ENCODE measurements at places on chromosomes 7 and 10.

DNA sequence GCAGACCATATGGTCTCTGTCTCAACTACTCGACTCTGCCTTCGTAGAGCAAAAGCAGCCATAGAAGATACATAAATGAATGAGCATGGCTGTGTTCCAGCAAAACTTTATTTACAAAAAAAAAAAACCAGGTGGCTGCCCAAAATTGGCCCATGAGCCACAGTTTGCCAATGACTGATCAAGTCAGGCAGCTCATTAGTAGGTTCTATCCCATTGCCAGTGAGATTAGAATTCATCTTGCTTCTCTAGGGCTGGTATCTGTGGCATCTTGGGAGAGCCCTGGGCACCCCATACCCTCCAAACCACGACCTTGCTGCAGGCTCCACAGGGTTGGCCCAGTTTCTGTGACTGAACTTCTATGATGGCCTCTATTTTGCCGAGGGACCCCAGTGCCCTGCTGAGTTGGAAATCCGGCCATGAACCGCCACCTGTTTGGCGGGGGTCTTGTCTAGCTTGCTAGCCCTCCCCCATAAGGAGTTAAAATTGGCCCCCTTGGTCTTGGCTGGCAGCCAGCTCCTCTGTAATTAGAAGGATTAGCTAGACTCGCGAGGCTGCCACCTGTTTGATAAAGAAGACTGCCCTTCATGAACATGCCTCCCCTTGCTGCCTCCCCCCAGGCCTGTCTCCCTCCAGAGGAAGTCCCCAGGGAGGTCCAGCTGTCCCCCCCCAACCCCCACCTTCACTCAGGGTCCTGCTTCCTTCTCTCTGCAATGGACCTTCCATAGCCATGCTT, 83.9 kb downstream of the CHN2 start:
- DNase-seq, result no peak

DNA sequence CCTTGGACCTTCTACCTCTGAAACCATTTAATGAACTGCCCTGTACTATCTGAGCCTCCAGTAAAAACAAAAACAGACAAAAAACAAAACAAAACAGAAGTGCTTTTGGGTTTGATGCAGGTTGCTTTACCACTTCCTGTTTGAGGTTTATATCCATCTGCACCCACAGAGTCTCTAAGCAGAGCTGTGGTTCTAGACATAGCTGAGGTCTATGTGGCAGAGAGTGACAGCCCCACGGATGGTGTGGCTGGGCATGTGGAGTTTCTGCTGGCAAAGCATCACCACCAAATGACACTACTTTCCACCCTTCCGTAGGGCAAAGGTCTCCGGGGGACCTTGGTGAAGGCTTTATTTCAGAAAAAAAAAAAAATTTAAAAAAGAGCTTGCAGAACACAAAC, 754.2 kb downstream of the GRID1 start:
- peak; percentile 84 for DNase-seq

GRCh38 chr10:27134371-27134770, 19.8 kb downstream of the YME1L1 start:
- DNase-seq, result no peak

- DNase-seq, result no peak
Observed at GRCh38 chr7:79553811-79554555, 100.5 kb upstream of the MAGI2 start.

DNA sequence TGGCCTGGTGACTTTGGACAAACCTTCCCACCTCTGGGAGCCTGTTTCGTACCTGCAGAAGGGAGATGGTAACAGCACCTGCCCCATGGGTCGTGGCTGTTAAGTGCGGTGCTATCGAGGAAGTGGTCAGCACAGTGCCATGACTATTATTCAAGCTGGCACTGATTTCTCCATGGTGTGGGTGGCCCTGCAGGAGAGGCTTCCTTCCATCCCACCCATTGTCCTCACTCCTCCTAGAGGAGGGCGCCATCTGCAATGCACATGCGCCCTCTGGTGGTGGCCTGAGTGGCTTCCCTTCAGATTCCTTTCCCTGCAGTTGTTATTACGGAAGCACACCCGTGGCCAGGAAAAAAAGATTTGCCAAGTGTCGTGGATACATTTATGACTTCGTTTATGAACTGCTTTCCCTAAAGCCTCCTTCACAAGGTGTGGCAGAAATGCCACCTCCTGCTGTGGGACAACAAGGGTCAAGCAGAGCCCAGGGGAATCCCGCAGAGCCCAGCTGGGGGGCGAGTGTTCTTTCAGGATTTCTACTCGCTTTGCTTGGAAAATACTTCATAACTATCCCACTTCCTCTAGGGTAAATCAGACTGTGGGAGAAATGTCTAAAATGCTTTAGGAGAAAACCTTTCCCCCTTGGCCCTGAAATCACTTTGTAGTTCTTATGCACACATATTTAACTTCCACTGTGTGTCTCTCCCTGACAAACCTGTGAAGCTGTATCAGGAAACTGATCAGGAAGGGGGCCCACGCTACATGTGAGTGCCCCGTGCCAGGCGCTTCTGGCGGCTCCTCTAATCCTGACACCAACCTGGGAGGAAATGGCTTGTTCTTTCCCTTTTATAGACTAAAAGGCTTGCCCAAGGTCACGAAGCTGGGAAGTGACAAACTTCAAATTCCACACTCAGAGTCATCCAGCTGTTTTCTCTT, 98.0 kb upstream of the ANLN start:
- DNase-seq, result peak; percentile 72

GRCh38 chr7:123548406-123548805, 9.2 kb downstream of the NDUFA5 start:
- DNase-seq, result no peak

DNA sequence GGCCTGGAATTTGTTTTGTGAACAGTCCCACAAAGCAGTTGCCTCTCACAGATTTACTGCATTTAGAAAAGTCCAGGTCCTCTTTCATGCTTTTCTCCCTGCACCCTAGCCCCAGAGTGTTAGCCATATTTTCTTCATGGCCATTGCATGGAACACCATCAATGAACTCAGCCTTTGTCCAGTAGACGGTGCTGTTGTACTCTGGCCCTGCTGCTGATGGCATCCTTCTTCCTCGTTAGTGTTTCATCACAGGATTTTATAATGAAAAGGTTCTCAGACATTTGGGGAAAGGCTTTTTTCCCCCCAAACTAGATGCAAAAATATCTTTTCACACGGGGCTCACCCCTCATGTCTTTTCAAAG, 93.0 kb upstream of the SLC25A13 start:
- no peak for DNase-seq

- DNase-seq, result no peak
Observed at GRCh38 chr7:16960337-16960965, 78.7 kb upstream of the AGR3 start.

GRCh38 chr7:6162331-6162620, 110.1 kb downstream of the CYTH3 start:
- DNase-seq, result no peak

DNA sequence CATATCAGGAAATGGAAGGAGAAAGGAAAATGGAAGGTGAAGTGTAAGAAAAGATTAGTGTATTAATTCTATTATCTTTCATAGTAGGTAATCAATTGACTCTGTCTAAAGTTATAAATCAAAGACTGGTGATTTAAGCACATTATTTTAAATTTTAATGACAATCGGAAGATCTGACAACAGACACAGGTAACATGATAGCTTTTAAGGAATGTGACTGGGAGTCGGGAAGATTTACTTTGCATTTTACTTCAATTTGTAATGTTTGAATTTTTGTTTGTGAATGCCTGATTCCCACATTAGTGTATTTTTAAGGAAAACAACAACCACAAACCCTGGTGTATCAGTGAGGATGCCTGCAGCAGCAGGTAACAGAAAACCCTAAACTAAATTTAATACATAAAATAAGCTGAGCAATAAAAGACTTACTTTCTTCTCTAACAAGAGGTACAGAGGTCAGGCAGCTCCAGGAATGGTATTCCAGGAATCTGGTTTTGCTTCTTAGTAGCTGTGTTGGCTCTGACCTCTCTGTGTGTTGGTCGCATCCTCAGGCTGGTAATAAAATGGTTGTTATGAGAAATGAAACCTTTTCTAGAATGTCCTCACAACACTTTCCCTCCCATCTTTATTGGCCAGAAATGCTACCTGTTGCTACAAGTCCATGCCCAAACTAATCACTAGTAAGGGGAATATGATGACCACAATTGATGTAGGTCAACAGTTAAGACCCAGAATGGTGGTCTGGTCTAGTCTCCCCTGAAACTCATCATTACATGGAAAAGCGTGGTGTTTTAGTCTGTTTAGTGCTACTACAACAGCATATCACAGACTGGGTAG, 12.2 kb downstream of the DNAJB9 start:
- no peak for DNase-seq

DNA sequence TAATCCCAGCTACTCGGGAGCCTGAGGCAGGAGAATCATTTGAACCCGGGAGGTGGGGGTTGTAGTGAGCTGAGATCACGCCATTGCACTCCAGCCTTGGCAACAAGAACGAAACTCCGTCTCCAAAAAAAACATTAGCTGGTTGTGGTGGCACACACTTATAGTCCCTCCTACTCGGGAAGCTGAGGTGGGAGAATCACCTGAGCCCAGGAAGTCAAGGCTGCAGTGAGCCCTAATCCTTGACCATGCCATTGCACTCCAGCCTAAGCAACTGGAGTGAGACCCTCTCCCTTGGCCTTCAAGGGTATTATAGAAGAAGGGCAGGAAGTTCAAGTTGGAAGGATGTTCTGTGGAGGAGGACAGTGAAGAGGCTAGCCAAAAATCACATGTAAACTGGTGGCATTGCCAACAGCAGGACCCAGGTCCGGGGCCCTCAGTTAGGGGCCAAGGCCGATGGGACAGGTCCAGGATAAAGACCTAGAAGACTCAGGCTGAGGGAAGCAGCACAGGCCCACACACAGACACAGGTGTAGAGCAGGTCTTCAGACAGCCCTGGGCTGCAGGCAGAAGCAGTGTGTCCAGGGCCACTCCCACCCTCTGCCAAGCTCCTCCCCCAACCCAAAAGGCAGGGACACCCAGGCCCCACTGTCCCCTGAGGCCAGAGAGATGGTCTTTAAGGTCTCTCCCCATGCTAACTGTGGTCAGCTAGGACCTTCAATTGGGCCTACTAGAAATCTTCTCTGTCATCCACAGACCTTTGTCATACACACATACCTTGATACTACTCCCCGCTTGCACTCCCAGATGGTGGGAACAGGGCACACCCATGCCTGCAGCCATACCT, 8.4 kb upstream of the SAMD8 start:
- no peak for DNase-seq

GRCh38 chr7:110774071-110774470, 316.9 kb upstream of the LRRN3 start:
- DNase-seq, result no peak

- DNase-seq, result no peak
Observed at GRCh38 chr10:88256013-88256680, 327.0 kb downstream of the RNLS start.

- no peak for DNase-seq
Observed at GRCh38 chr7:45157653-45158401, at the start of gene RAMP3. Gene RAMP3, plus strand, starts transcription at chr7:45157791. Its CDS starts 38 bp downstream, at chr7:45157829.

DNA sequence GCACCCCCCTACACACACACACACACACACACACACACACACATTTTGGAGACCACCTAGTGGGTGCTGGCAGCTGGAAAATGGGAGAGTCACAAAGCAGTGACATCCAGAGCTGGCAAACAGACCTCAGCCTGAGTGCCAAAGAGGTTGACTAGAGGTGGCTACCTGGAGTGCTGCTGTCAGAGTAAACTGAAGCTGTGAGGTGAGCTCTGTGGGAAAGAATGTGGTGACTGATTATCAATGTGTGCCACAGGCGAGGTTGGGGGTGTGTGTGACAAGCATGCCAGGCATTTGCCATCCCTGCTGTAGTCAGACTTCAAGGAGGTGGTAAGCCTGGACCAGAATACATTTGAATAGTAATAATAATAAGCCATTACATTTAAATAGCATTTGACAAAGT, 120.6 kb downstream of the SLIT1 start:
- DNase-seq, result no peak

GRCh38 chr7:26346611-26347203, 55.0 kb downstream of the SNX10 start:
- DNase-seq, result no peak

DNA sequence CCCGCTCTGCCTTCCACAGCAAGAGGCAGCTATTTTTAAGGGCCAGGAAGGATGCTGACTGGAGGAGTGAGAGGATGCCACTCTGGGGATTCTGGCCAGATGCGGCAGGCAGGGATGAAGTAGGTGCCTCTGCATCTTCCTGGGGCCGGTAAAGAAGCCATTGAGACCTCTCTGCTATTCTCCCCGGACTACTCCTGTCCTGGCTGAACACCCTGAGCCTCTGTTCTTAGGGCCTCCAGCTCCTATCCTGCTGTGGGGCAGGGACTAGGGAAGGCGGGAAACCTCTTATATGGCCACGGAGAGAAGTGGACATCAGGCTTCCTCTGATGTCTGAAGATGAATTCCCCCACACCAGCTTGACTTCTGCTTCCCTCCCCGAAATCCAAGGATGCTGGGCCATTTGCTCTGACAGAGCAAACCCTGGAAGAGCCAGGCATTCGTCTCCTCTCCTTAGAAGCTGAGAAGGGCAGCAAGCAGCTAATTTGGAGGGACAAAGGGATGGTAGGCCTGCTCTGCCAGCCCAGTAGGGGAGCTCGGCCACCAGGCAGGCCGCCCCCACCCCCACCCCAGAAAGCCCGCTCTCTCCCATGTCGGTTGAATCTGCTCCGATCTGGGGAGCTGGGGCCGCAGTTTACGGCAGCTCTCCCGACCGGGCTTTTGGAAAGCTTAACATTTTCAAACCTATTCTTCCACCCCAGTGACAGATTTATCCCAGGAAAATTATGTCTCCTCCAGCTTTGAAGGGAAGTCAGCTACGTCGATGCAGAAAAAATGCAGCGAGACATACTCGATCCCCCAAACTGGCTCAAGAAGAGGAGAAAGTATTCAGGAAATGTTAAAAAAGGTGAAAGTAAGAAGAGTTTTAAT, 2.8 kb downstream of the FGF8 start:
- DNase-seq, result no peak

- DNase-seq, result no peak
Observed at GRCh38 chr10:12459340-12459739, 110.0 kb downstream of the CAMK1D start.

- DNase-seq, result no peak
Observed at GRCh38 chr10:124389613-124390361, 28.9 kb downstream of the OAT start.

GRCh38 chr10:48800007-48800675, 115.5 kb downstream of the WDFY4 start:
- DNase-seq, result no peak

DNA sequence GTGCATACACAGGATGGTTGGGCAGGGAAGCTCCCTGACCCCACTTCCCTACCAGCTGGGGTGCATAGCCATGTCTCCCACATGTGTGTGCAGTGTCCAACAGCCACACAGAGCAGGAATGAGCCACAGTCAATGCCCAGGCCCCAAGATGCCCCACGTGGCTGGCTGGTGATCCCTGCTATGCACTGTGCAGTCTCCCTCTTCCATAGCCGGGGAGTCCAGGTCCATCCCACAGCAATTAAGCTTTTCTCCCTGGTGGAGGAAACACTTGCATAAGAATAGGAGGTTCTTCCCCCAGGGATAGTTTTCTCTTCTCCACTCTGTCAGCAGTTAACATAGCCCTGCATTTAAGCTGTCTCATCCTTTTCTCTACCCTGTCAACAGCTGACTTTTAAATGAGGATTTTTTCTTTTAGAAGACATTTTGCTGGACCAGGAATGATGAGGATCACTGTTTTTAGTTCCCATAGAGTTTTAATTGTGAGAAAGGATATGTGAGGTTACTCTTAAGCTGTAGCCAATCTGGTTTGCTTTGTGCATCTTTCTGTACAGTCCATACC, 396.5 kb upstream of the VWC2 start:
- no peak for DNase-seq

- no peak for DNase-seq
Observed at GRCh38 chr7:95960706-95961244, 188.4 kb downstream of the DYNC1I1 start.
